ENCODE measurements at places on chromosomes 4 and X. TPM values are rescaled to one million over a fixed set of nuclear protein-coding genes. Genes with fewer than 3 reads are reported as not detected.

The GAGE13 gene
- not detected for polyA plus RNA-seq

The GPR50 gene
- polyA plus RNA-seq, result not detected

The SLITRK4 gene
- 4.5 TPM for polyA plus RNA-seq

The NAA11 gene
- polyA plus RNA-seq, result not detected

The FGF5 gene
- polyA plus RNA-seq, result 0.26 TPM

The ADH7 gene
- not detected for polyA plus RNA-seq

The EXOC1L gene
- polyA plus RNA-seq, result not detected

The MTM1 gene
- polyA plus RNA-seq, result 8.9 TPM

The PRDM8 gene
- polyA plus RNA-seq, result 0.46 TPM

The STAG2 gene
- 26.5 TPM for polyA plus RNA-seq

The FGF13 gene
- polyA plus RNA-seq, result 242 TPM

The TMEM156 gene
- not detected for polyA plus RNA-seq

The RNF175 gene
- 37.8 TPM for polyA plus RNA-seq

The FRMPD4 gene
- polyA plus RNA-seq, result 1.2 TPM

The DNAAF6 gene
- not detected for polyA plus RNA-seq

The SPACA5 gene
- polyA plus RNA-seq, result not detected

The GPR34 gene
- not detected for polyA plus RNA-seq

The NAP1L2 gene
- polyA plus RNA-seq, result 54.4 TPM

The TLR10 gene
- polyA plus RNA-seq, result 0.10 TPM

The POU4F2 gene
- polyA plus RNA-seq, result not detected

The PCSK1N gene
- 243 TPM for polyA plus RNA-seq

The HELT gene
- not detected for polyA plus RNA-seq

The ZAR1 gene
- 0.88 TPM for polyA plus RNA-seq

The GIMD1 gene
- polyA plus RNA-seq, result not detected

The SPOCK3 gene
- 7.9 TPM for polyA plus RNA-seq

The KLKB1 gene
- polyA plus RNA-seq, result not detected

The TENM3 gene
- 7.3 TPM for polyA plus RNA-seq

The STBD1 gene
- not detected for polyA plus RNA-seq

The AGTR2 gene
- polyA plus RNA-seq, result not detected

The RTL9 gene
- 0.58 TPM for polyA plus RNA-seq

The CYBB gene
- 0.40 TPM for polyA plus RNA-seq

The CNKSR2 gene
- 31.1 TPM for polyA plus RNA-seq

The NPY5R gene
- 2.3 TPM for polyA plus RNA-seq

The TRIM75 gene
- not detected for polyA plus RNA-seq

The MTTP gene
- polyA plus RNA-seq, result 1.2 TPM

The GLOD5 gene
- not detected for polyA plus RNA-seq

The ZNF41 gene
- 9.1 TPM for polyA plus RNA-seq

The CDS1 gene
- polyA plus RNA-seq, result 6.1 TPM

The SERPINA7 gene
- polyA plus RNA-seq, result not detected

The AMTN gene
- polyA plus RNA-seq, result not detected

The AKAP14 gene
- not detected for polyA plus RNA-seq

The TLR7 gene
- polyA plus RNA-seq, result not detected

The SMARCA1 gene
- 66.9 TPM for polyA plus RNA-seq

The CT47B1 gene
- not detected for polyA plus RNA-seq

The TBC1D8B gene
- polyA plus RNA-seq, result 2.1 TPM

The IL3RA gene
- not detected for polyA plus RNA-seq
